ENCODE measurements at places on chromosomes 7 and 10.

DNA sequence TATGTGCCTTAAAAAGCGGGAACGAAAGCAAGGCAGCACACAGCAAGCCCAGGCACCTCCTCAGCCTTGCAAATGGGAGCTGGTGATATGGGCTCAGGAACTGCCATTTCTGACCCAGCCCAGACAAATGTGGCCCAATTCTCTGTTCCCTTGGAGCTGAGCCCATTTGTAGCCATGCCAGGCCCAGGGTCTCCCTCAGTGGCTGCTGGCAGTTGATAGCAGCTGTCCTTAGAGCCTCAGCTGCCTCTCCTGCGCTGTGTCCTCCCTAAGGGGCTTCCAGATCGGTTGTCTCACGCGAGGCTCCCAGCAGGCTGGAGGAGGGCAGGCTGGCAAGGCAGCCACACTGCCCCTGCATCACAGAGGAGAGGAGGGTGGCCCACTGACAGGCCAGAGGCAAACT is 275.8 kb downstream of the KCNMA1 start:
- DNase-seq, result no peak

- DNase-seq, result no peak
Observed at GRCh38 chr7:75987026-75987804, 7.2 kb downstream of the TMEM120A start.

DNA sequence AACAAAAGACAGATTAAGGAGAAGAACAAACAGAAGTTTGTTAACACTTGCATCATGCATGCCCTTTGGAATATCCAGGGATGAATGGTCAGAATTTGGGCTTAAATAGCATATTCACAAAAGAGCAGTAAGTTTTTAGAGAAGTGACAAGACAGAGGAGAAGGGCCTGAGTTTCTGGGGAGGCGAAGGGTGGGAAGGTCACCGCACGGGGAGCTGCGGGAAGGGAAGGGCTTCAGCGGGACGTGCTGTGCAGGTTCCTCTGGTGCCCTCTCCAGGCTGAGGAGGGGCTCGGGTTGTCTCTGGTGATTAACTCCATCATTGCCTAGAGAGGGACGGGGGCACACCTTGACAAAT is 10.4 kb upstream of the ZNF22 start:
- no peak for DNase-seq

DNA sequence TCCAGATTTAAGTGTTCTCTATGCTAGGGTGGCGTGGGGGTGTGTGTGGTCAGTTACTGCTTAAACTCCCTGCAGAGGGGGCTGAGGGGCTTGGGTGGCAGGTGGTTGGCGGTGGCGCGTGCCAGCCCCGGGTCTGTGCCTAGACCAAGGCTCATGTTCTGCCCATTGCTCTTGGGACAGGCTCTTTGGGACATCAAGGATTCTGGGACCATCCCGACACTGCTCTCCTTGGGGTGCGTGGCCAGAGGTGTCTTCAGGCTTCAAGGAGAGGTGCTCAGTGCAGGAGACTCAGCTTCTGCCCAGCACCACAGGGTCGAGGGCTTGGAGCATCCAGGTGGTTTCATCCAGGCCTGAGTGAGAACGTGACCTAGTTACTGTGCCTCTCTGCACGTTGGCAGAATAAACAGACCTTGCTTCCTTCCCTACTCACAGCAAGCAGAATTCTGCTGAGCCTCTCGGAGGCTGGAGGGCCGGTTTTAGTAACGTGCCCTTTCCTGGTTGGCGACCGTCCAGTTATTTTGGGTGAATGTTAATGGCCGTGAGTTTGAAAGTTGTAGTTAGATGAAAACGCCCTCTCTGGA is 39.9 kb downstream of the CAMK1D start:
- DNase-seq, result no peak

Data from stimulated activated CD4-positive, alpha-beta T cell treated with anti-CD3 and anti-CD28 coated beads, Interleukin-2, amount 100 ng/mL, for 48 hours (primary cell).